ENCODE measurements at places on chromosomes 13 and 19. TPM values are rescaled to one million over a fixed set of nuclear protein-coding genes. Genes with fewer than 3 reads are reported as not detected.

Gene ZNF575
- total RNA-seq, result 1.1 TPM

Gene CFAP97D2
- not detected for total RNA-seq

Gene VMAC
- 2.5 TPM for total RNA-seq

GRCh38 chr13:80341756-80342370, 937 bp upstream of the SPRY2 start:
- peak; percentile 66 for DNase-seq

Gene ZNF471
- total RNA-seq, result 6.9 TPM

Gene ADAMTSL5
- total RNA-seq, result 36.8 TPM

DNA sequence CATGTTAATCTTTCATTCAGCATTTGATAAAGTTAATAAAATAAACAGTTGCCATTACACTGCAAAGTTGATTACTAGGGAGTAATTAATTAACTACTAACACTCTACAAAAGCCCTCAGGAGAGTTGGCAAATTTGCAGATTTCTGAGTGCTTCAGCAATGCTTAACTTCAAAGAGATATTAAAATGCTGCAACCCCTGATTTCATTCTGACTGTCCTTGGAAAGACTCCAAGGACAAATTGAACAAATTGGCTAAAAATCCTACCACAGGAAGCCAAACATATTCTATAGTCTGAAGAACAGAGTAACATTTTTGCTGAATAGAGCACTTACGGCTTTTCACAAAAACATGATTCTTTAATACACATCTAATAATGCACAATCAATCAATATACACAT, 1543.0 kb downstream of the SLITRK5 start:
- DNase-seq, result no peak

GRCh38 chr13:79631051-79631659, 150.2 kb downstream of the NDFIP2 start:
- DNase-seq, result no peak

DNA sequence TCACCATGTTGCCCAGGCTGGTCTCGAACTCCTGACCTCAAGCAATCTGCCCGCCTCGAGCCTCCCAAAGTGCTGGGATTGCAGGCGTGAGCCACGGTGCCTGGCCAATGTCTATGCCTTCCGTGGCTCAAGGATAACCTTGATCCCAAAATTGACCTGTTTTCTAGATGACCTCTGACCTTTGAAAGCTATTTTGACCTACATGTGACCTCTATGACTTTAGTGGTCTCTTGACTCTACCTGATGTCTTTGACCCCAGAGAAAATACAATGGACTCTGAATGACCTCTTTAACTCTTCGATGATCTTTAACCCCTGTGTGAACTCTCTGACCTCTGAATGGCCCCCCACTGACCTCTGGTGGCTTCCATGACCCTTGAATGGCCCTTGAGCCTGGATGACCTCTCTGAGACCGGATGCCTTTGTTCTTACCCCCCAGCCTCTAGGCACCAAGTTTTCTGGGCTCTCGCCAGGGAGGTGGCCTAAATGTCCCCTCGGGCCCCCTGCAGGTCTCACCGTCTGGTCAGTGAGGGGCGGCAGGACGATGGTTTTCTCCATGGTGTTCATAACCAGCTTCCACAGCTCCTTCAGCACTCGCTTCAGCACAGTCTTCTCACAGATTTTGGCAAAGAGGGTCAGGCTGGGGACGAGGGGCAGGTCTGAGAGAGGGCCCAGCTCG, 63.7 kb downstream of the UNC13A start:
- no peak for DNase-seq

GRCh38 chr13:32790731-32791130, 204.5 kb downstream of the PDS5B start:
- DNase-seq, result no peak

DNA sequence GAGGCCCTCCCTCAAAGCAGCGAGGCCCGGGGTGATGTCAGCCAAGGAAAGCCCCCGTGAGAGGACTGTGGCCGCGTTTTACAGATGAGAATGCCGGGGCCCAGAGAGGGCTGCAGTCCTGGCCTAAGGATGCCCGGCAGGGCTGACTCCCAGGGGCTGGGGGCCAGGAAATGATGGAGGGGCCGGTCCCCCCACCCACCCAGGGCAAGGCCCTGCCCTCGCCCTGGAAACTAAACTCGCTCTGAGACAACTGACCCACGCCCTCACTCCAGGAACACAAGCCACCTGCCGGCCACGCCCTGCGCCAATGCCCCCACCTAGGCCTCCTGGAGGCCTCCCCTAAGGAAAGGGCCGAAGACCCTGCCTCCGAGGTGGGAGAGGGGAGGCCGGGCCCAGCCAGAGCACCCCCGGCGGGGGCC, 7.2 kb downstream of the ZBTB7A start:
- DNase-seq, result no peak

Gene NLRP4
- total RNA-seq, result not detected

GRCh38 chr19:8302357-8302691, 5.8 kb downstream of the CD320 start:
- peak; percentile 79 for DNase-seq

Gene ZNF791
- total RNA-seq, result 15.4 TPM

GRCh38 chr19:57872450-57872849, 16.4 kb downstream of the ZNF814 start:
- DNase-seq, result no peak

GRCh38 chr19:54425382-54425723, 10.1 kb downstream of the TTYH1 start:
- no peak for DNase-seq

GRCh38 chr13:37029617-37030016, 29.0 kb downstream of the EXOSC8 start:
- no peak for DNase-seq

DNA sequence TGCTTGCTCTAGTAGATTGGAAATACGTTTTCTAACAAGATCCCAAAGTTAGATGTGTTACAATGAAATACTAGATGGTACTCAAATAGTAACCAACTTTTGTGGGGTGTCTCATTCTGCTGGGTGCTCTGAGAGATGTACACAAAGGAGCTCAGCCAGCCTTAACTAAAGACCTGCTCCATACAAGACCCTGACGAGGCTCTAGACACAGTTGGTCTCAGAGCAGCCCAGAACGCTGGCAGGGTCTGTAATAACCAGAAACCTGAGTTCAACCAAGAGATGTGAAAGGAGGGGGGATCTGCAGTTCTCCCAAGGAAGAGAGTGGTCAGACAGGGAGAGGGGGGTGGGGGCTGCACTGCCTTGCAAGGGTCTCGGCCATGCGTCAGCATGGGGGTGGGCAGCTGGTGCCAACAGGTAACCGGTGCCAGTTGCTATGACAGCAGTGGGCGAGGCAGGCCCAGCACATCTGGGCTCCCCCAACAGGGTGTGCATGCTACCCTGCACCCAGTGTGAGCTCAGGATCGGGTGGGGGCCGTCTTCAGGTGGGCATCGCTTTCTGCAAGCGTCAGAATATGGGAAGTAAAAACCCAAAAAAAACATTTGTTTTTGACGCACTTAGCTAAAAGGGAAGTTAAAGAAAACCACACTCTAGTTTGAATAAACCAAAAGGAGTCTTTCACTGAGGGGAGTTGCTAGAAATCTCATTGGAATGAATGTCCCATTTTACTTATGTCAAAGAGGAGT, 68.0 kb upstream of the GPR183 start:
- no peak for DNase-seq

GRCh38 chr13:27830010-27830409, 37.7 kb downstream of the GSX1 start:
- peak; percentile 38 for DNase-seq

DNA sequence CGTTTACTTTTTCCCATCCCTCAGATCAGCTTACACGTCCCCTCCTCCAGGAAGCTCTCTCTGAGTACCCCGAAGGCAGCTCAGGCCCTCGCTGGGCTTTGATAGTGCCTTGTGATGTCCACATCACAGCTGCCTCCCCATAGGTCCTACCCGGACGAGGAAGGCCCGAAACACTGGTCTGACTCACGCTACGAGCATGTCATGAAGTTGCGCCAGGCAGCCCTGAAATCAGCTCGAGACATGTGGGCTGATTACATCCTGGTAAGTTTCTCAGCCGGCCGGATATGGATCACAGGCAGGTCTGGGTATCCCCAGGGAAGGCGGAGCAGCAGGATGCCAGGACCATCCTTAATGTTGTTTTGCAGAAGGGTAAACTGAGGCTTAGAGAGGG, 4.8 kb downstream of the COLGALT1 start:
- DNase-seq, result no peak

GRCh38 chr13:113584870-113585671, 518 bp downstream of the TFDP1 start:
- no peak for DNase-seq

GRCh38 chr13:33174931-33175330, 110.6 kb downstream of the STARD13 start:
- DNase-seq, result no peak

GRCh38 chr13:55432814-55433213, 1707.9 kb upstream of the PRR20A start:
- DNase-seq, result no peak

DNA sequence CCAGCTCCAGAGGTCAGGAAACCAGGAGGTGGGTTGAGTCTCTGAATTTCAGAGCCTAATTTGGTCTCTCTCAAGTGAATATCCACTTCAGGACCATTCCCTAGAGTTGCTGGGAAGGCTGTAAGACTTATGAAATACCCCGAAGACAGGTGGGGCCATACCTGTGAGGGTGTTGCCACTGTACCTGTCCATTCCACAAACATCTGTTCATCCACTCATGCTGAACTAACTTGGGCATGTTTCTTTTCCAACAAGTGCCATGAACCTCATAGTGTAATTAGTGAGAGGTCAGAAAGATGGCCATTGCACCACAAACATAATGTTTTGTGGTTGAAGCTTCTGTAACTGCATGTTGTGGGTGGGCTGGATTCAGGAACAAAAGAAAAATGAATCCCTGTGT, 7.8 kb downstream of the ILF3 start:
- DNase-seq, result no peak

DNA sequence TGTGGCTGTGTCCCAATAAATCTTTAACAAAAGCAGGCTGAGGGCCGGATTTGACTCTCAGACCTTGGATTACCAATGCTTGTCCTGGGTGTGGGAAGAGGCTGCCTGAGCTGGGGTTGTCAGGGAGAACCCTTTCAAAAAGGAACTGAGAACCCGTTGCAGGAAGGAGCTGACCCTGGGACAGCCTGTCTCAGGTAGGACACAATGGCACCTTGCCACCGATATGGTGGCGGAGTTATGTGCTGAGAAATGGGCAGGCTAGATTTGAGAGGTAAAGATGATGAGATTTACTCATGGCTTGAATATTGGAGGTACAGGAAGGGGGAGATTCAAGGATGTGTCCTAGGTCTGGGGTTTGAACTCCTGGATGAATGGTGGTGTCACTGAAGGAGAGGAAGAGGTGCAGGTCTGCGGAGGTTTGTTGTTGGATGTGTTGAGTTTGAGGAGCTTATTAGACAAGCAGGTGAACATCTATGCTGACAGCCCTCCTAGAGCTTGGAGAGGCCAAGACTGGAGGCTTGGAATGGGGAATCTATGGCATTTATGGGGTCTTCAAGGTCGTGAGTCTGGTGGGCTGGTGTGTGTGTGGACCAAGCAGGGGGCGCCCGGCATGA, 7.2 kb downstream of the PLEKHF1 start:
- DNase-seq, result no peak

DNA sequence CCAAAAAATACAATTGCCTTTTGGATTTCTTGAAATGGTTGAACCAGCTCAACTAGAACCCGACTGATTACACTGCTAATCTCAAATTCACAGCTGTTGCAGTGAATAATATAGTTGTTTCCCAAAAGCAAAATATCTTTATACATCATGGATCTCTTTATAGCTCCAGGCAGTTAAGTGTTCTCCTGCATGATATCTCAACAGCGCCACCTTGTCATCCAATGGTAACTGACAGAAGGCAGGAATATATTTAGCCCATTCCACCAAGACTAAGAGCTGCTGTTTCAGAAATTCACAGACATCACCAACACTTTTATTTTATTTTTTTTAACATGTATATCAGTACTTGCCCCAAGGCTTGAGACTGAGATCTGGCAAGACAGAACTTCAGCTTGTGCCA, 1141.0 kb upstream of the PRR20A start:
- no peak for DNase-seq

Gene CNN1
- 133 TPM for total RNA-seq

GRCh38 chr19:48810151-48810550, 678 bp downstream of the BCAT2 start:
- DNase-seq, result no peak

Gene LMTK3
- total RNA-seq, result 1.1 TPM

- DNase-seq, result no peak
Observed at GRCh38 chr19:48203222-48203793, 32.8 kb downstream of the ZSWIM9 start.

Gene ZNF823
- total RNA-seq, result 3.3 TPM

DNA sequence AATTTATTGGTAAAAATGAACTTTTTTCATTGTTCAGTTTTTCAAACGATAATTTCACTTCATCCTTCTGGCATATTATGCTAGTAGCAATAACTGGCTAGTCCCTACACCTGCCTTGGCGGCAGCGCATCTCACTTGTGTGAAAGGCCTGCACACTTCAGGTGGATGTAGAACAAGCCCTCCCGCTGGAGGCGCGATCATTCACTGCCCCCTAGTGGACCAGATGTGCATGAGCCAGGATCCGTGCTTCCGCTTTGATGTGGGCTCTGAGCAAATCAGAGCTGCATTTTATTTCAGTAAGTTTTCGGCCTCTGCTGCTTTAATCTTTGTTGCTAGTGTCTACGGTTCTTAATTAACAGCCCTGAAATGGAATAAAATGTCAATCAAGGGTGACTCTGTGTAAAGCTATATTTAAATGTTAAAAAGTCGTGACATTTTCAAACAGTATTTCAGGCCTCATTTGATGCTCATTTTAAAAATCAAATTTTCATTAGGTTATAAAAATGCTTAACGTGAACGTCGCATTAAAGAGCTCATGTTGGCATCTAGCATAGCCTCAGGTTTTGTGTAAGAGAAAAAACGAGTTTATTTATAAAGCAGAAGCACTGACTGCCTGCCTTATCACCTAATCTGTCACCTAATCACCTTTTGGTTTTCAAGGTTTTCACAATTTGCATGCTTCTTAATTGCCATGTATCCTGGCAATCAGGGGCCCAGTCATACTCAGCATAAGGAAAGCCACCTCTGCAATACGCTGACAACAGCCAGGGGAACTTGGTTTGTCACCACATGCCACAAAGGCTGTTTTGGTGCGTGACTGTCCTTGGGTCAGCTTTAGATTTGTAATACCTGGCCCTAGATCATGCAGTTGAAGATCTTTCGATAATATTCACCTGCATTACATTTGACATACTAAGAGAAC, 112.2 kb downstream of the TEX26 start:
- DNase-seq, result peak; percentile 67

DNA sequence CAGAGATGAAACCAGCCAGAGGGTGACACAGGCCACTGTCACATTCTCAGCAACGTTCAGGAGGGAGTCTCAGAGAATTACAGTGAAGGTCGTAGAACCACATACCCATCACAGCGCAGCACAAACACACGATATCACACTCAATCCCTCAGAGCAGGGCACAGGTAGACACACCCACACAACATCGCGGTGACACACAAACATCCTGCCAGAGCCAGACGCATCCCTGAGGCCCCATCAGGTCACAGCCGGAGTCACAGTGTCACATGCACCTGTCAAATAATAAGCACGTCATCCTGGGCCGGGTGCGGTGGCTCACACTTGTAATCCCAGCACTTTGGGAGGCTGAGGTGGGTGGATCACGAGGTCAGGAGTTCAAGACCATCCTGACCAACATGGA, 17.5 kb downstream of the ELAVL3 start:
- DNase-seq, result no peak

GRCh38 chr13:76826527-76826926, 59.7 kb downstream of the KCTD12 start:
- no peak for DNase-seq

- no peak for DNase-seq
Observed at GRCh38 chr19:39568604-39569003, 28.6 kb upstream of the EID2 start.
